GM19239 (cell line): ENCODE measurements at places on chromosomes 2 and 18.

DNA sequence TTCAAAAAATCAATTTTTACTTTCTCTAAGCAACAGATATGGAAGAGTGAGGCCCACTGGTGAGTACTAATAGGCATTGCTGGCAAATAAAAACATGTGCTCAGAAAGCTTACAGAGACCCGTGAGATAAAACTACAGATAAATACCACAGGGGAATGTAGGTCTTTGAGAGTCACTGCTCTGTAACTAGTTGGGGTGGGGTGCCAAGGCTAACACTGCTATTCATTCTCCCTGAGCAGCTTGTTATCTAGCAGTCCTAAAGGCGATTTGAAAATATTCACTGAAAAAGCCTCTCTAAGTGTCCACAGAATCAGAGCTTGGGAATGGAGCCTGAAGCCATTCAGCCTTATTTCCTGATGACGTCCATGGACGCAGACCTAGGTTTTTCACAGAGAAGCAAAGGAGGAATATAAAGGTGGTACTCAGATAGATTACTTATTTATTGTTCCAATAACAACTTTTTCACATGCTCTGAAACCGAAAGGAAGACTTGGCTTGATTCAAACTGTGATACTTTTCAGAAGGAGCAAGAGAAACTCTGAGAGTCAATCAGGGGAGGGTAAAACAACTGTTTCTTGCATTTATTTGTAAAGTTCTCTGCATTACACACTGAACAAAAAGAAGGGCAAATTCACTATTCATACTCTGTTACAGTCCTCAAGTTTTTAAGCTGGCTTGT lies 188.4 kb downstream of the PPP1R1C start:
- no peak for DNase-seq

DNA sequence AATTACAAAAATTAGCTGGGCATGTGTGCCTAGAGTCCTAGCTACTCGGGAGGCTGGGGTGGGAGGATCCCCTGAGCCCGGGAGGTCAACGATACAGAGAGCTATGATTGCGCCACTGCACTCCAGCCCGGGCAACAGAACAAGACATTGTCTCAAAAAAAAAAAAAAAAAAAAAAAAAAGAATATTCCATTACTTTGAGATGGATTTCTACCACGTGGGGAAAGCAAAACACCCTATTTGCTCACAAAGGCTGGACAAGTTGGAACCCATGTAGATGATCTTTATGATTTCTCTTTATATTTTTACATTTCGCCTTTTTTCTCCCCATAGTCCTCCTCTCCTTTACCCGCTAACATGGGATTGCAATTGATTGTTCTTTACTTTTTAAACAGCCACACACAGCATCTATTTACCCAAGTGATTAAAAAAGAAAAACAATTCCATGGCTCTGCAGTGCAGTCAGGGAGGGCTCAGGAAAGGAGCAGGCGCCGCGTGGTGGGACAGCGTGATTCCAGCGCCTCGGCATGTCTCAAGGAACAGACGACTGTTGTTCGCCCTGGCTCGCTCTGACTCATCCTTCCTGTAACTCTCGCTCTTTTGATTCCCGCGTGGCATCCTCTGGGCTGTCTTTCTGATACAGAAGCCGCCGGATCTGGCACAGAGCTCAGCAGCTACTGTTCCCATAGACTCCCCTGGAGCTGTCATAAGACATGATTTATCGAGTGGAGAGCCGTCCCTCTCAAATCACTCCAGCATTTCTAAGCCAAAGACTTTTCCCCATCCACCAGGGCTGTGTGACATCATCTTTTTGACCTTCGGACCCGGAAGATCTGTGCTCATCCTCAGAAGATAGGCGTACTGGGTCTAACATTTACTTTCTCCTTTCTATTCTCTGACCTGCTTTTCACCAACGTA lies 230.4 kb upstream of the AGAP1 start:
- DNase-seq = no peak

DNA sequence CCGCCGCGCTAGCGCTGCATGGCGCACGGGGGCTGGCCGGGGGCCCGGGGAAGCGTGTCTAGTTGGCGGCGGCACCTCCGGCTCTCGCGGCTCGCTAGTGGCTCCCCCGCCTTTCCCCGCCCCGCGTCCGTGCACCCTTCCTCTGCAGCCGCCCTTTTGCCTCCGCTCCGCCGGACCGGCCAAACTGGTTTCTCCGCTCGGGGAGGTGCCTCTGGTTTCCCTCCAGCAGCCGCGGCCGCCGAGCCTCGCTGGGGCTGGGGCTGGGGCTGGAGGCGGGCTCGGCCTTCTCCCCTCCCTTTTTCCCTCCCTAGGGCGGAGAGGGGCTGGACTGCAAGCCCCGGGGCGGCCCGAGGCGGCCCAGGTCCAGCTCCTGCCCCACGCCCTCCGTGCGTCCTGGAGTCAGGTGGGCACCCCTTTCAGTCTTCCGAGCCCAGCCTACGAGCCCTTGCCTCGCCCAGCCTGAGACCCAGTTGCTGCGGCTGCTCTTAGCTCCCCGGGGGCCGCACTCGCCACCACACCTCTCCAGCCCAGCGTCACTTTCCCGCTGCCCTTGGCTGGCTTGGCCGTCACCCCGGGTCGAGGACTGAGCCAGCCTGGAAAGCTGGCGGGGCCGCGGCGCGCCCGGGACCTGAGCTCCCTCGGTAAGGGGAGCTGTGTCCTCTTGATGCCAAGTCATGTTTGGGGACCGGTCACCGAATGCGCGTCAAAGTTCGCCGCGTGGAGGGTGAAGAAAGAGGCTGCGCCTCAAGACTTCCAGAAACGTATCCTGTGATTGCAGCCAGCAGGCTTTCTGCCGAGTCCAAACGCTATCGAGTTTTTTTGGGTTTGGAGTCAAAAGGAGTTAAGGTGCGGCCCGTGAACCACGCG lies at the start of gene ATP8B1:
Gene ATP8B1 (minus strand): TSS at position 213 of the 867 bp plus-strand sequence. CDS start 71,508 bp downstream, outside the sequence.
- DNase-seq = peak; percentile 54

DNA sequence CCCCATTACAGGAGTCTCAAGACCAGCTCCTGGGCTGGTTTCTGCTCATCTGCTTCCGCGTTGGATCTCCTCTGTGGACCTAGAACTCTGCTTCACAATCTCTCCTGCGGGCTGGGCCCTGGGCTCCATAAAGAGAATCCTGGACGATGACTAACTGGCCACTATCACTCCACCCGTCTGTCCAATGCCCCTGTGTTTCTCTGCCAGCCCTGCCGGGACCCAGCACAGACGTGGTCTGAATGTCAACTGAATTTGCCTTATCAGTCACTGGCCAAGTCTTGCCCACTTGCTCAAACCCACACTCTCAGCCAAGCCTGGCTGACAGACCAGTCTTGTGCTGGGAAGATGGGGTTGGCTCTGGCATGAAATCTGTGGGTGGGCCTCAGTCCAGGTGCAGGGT lies 17.4 kb downstream of the KIF3C start:
- no peak for DNase-seq

DNA sequence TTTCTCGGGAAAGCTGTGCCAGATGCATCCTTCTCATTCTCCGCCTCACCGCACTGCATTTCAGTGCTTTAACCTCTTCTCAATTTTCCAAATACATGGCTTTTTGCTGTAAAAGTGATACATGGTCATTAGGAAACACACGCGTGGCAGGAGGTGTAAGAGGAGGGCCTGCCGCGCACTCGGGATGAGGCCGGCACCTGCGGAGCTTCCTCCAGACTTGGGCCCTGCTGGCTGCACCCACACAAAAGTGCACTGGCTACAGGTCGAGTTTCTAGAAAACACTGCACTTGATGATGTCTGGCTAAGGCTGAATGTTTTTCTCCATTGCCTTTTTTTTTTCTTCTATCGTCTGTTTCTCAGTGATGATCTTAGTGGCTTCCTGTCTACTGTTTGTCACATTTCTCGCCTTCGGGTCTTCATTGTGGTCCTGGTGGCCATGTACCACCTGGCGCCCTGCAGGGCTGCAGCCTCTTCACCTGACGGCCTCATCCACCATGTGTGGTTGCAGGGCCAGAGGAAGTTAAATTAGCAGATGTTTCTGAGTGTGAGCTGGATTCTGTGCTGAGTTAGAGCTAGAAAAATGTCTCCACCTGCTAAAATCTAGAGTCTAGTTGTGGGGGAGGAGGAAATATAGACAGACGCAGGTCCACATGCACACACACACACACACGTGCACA lies 7.6 kb downstream of the KCNG2 start:
- no peak for DNase-seq

DNA sequence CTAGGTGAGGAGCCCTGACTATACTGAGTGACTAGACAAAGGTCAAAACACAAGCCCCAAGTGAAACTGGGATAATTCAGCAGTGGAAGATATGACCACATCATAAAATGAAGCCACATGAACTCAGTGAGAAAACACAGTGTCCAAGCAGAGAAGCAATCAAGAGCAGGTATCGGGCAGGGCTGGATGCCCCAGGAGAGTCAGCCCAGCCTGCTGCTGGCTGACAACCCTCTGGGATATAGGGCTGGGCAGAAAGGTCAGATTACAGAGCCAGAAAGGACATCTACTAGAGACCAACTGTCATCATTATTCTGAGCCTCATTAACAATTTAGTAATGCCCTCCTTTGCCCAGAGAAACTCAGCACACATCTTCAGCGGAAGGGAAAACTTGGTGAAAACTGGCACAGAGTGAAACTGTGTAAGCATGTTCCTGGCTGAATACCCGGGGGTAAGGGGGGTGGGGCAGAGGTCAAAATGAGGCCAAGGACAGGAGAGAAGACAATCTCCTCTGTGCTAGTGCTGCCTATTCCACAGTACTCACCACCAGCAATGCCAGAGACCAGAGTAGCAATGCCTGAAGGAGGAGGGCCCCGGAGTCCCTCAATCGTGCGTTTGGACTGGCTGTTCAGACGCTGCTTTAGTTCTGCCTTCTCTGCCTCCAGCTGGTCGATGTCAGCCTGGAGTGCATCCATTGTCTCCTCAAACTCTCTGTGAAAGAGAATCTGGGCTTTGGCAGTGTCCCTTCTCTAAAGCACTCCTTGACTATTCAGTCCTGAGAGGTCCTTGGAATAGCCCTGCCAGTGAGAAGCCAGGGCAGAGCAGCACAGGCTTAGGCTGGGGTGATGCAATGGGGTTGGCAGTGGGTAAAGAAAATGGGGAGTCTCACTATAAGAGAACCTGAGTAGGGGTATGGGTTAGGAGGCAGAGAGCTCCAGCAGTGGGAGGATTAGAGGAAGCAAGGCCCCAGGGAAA lies 15.3 kb downstream of the DCTN1 start:
- DNase-seq = no peak
